ENCODE measurements at places on chromosomes 7 and 10.

DNA sequence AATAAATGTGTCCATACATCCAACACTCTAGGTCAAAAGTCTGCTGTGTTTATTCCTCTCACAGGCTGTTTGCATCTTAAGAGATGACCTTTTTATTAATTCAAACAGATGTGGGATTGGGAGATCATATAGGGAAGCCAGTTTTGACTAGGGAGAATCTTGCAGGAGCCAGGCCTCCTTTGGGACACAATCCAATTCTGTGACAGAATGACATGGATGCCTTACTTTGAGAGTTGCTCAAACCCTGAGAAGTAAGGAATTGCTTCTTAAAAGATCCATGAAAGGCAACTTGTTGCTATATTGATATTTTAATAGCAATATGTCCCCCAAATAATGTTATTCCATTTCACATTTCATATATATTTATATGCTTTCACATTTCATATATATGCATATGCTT is 53.5 kb upstream of the CACNB2 start:
- DNase-seq, result no peak

- no peak for DNase-seq
These were observed 1.5 kb downstream of the MAFK start for GRCh38 chr7:1531979-1532455.

- DNase-seq, result no peak
These were observed 12.7 kb downstream of the PTF1A start for GRCh38 chr10:23204773-23205172.

GRCh38 chr7:40230101-40230500 is 95.3 kb downstream of the SUGCT start:
- DNase-seq, result no peak

DNA sequence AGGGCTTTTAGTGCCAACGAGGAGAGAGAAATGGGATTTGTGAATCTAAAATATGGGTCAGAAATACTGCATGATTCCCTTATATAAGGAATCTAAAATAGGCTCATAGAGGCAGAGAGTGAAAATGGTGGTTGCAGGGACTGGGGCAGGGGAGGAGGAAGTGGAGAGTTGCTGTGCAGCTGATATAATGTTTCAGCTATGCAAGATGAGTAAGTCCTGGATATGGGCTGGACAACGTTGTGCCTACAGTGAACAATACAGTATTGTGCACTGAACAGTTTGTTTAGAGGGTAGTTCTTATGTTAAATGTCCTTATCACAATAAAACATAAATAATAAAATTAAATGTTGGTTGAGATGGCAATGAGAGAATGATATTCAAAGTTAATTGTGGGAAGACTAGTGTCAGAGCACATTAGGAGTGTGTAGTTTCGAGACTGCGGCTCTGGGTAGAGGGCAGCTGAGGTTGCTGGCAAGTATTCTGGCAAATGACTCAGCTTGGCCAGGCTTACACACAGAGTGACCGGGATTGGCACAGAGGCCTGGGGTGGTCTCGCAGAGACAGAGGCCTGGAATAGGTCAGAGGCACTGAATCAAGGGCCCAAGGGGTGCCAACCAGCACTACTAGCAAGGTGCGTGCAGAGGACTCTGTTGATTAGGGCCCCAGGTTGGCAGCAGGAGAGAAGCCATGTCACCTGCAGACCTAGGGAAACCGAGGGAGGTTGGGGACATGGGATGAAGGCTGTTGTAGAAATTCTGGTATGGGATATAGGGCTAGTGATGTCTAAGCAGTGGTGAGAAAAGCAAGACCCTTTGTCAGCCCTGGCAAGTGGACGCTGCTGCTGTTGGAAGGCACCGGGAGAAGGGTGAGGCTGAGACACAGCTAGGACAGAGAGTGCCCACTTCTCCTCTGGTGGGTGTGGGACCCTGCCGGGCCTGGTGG is 2.8 kb upstream of the DEPP1 start:
- DNase-seq, result no peak

DNA sequence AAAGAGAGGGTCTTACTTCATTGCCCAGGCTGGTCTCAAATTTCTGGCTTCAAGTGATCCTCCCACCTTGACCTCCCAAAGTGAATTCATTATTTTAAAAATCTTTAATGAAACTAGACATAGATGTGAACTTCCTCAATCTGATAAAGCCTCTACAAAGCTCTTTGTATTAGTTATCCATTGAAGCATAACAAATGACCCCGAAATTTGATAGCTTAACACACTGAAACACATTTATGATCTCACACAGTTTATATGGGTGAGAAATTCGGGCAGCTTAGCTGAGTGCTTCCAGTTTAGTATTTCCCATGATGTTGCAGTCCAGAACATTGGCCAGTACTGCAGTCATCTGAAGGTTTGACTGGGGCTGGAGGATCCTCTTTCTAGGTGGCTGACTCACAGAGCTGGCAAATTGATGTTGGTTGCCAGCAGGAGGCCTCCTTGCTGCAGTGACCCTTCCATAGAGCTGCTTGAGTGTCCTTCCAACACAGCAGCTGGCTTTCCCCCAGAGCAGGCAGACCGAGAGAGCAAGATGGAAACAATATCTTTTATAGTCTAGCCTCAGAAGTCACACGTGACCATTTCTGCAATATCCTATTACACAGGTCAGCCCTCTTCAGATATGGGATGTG is 16.6 kb upstream of the WNT8B start:
- DNase-seq, result no peak

GRCh38 chr7:92916770-92917224 is 80.4 kb upstream of the CDK6 start:
- DNase-seq, result no peak

- no peak for DNase-seq
These were observed 216.1 kb upstream of the ZMIZ1 start for GRCh38 chr10:78852466-78853240.

GRCh38 chr10:117656385-117657367 is 114.1 kb downstream of the EMX2 start:
- DNase-seq, result no peak

- DNase-seq, result no peak
These were observed 9.8 kb upstream of the MRPS16 start for GRCh38 chr10:73262105-73262730.

- DNase-seq, result no peak
These were observed 30.6 kb downstream of the POR start for GRCh38 chr7:75945297-75946168.

GRCh38 chr7:123538189-123538714 is 3.9 kb upstream of the IQUB start:
- no peak for DNase-seq
